Activated T-cell treated with anti-CD3 and anti-CD28 coated beads, Interleukin-2, amount 50 U/mL, for 1 hour (primary cell): ENCODE measurements at places on chromosomes 4 and X.
A peak's percentile ranks its signal among the peaks of the same experiment; 100 is the strongest.

DNA sequence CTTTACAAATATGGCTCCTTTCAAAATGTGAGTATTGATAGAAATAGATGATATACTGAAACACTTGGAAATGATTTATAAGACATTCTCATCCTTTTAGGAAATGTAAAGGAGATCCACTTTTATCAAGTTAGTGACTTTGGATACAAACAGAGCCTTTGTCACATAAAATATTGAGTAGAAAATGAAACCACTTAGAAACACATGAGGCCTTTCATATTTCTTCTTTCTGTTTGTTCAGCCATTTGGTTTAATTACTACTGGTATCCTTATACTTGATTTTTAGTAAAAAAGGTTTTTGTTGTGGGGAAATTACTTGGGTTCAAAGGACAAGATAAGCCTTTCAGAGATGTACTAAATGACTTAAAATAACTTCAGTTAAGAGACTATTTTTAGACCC, 4.1 kb downstream of the STOX2 start:
- no peak for DNase-seq

DNA sequence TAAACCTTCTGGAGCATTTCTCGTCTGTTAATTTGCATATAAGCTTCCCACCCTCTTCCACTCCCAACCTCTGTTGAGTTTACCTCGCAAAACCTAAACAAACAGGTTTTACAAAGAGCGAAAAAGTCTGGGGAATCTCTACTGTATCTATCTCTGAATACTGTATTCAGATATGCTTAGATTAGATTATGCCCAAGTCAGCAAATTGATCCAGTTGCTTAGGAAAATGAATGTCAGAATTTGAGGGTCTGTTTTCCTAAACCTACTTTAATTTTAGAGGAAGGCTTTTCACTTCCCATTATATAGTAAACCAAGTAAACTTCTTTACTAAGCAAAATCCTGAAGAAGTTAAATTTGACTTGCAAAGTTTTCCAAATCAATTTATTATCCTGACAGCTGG, 6.7 kb downstream of the CCNA2 start:
- no peak for DNase-seq

DNA sequence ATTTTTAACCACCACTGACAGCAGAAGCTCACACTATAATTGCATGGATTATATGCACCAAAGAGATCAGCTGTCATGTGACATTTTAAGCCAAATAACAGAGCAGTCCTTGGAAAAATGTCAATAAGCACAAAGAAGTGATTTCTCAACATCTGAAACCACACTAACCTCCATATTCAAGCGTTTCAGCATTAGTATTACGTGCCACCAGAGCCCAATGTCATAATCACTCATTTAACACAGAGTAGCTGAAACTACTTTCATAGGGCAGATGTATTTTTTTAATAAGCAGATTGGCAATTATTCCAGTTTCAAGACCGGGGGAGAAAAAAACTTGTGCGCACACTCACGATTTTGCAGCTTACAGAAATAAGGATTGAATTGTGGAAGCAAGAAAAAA, 76.6 kb downstream of the SH3KBP1 start:
- DNase-seq: no peak

DNA sequence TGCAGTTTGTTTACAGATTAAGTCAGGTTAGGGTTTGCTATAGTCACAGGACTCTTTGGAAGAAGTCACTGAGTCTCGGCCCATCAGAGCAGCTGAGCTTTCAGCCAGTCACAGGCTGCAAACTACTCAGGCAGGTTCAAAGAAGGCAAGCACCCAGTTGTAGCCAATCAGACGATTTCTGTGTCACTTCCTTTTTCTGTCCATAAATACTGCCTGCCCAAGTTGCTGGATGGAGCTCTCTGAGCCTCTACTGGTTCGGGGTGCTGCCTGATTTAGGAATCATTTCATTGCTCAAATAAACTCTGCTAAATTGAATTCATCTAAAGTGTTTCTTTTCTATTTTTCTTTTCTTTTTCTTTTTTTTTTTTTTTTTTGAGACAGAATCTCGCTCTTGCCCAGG, 7.3 kb upstream of the SH3BP2 start:
- no peak for DNase-seq

GRCh38 chr4:3372933-3373465, 68.8 kb upstream of the HGFAC start:
- DNase-seq: no peak

- no peak for DNase-seq
Measured at GRCh38 chr4:25938366-25938765, 24.3 kb downstream of the SMIM20 start.

GRCh38 chr4:163493643-163494359, 689 bp upstream of the TMA16 start:
- no peak for DNase-seq

DNA sequence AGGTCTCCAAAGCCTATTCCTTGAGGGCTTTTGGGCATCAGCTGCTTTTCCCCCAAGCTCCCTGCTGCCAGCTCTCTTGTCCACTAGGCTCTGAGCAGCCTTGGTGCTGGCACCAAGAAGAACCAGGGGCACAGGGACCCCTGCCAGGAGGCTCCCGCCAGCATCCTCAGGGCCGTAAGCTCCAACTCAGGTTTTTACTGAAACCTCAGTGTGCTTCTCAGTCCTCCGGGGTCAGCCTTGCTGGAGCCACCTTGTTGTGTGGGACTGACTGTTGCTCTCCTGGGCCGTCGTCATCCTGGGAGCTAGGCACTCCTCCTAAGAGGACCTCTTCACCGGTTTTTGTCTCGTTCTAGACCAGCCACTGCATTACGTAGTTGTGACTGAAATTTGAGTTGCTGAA, 38.9 kb downstream of the NOP14 start:
- DNase-seq: peak; percentile 13
